Upper lobe of left lung (tissue), 6 donors: ENCODE measurements at places on chromosomes 2 and 18. TPM values are rescaled to one million over a fixed set of nuclear protein-coding genes. Genes with fewer than 3 reads are reported as not detected.

The RAX gene
- total RNA-seq: not detected

The IL36G gene
- total RNA-seq: not detected

- no peak for DNase-seq
Observed at GRCh38 chr18:41126541-41127235, 828.3 kb upstream of the PIK3C3 start.

GRCh38 chr2:193428336-193428818 is 1233.6 kb upstream of the TMEFF2 start:
- no peak for DNase-seq
